ENCODE measurements at places on chromosomes 5 and 9. TPM values are rescaled to one million over a fixed set of nuclear protein-coding genes. Genes with fewer than 3 reads are reported as not detected.
A peak's percentile ranks its signal among the peaks of the same experiment; 100 is the strongest.

DNA sequence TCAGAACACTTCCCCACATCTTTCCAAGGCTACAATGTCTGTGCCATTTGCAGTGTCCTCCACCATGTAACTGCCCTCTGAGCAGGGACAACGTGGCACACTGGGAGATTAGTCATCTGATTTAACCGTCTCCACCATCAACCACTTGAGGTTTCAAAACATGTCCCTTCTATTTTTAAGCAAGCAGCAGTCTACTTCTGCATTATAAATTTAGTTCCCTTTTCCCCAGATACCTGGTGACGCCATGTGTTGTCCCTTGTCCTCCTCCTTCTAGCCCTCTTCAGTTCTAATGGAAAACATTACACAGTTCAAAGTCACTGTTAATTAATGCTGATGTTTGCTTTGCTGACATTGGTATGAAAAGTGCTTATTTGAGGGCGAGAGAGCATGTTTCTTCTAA is 52.8 kb downstream of the ATP10B start:
- no peaks in the 10 kb centered on the region for H3K4me1 ChIP-seq
- H3K4me3 ChIP-seq: no peak overlapping the region
- DNase-seq: no peak
- no peaks in the 10 kb centered on the region for H3K27me3 ChIP-seq
- H3K36me3 ChIP-seq: no peaks in the 10 kb centered on the region
- no peak overlapping the region for H3K27ac ChIP-seq

Gene NRG2
- not detected for total RNA-seq

- no peak overlapping the region for H3K27ac ChIP-seq
- H3K4me3 ChIP-seq: no peak overlapping the region
- H3K4me1 ChIP-seq: no peaks in the 10 kb centered on the region
- peaks cover 1% of the 10 kb centered on the region for H3K27me3 ChIP-seq
- H3K36me3 ChIP-seq: peaks cover under 1% of the 10 kb centered on the region
- no peak for DNase-seq
These were observed 34.1 kb downstream of the RAD1 start for GRCh38 chr5:34881246-34881645.

- H3K4me1 ChIP-seq: peaks cover 30% of the 10 kb centered on the region
- H3K27me3 ChIP-seq: no peaks in the 10 kb centered on the region
- peak overlapping the region; percentile 89 for H3K27ac ChIP-seq
- H3K4me3 ChIP-seq: peak overlapping the region; percentile 95
These were observed 519 bp downstream of the EXOC3 start for GRCh38 chr5:443239-444151.

DNA sequence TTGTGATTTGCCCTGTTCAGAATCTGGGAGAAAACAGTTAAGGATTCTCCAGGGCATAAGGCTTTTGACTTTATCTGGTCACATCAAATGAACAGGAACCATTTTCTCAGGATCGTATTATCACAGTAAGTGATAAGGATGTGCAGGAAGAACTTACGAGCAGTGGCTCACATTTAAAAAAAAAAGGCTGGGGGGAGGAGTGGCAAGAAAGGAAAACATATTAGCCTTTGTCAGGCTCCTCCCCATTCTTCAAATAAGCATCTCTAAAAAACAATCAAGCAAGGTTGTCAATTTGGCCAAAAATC is 234.3 kb upstream of the TMEM161B start:
- DNase-seq: no peak
- peaks cover 12% of the 10 kb centered on the region for H3K4me1 ChIP-seq
- H3K27ac ChIP-seq: peak overlapping the region; percentile 58

GRCh38 chr5:177530638-177531037 is 13.9 kb upstream of the DDX41 start:
- H3K4me3 ChIP-seq: no peak overlapping the region
- H3K27ac ChIP-seq: no peak overlapping the region
- no peak for DNase-seq
- H3K36me3 ChIP-seq: peaks cover 13% of the 10 kb centered on the region

DNA sequence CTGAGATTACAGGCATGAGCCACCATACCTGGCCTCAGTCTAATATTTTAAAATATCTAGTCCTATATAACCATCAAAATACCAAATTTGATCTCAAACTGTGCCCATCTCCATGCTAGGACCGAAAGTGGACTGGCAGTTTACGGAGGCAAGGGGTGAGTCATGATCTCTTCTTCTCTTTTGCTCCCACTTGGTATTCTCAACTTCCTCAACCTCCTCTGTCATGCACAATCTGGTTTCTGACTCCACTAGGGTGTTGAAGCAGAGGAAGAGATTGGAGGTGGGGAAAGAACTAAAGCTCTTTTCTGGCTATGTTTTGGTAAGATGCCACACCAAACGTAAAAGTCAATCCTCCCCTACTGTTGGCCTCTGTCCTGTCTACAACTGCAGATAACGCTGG is 55.9 kb upstream of the CEMIP2 start:
- no peak overlapping the region for H3K4me3 ChIP-seq
- peaks cover 4% of the 10 kb centered on the region for H3K4me1 ChIP-seq
- no peak for DNase-seq
- H3K27me3 ChIP-seq: no peaks in the 10 kb centered on the region
- H3K27ac ChIP-seq: no peak overlapping the region

GRCh38 chr9:89807682-89808075 is 202.9 kb downstream of the GADD45G start:
- no peaks in the 10 kb centered on the region for H3K36me3 ChIP-seq
- H3K4me1 ChIP-seq: peaks cover 14% of the 10 kb centered on the region
- DNase-seq: no peak
- H3K27ac ChIP-seq: no peak overlapping the region

- H3K4me1 ChIP-seq: peaks cover 4% of the 10 kb centered on the region
- DNase-seq: no peak
- no peak overlapping the region for H3K27ac ChIP-seq
- no peak overlapping the region for H3K4me3 ChIP-seq
- H3K27me3 ChIP-seq: peaks cover 3% of the 10 kb centered on the region
These were observed 166.8 kb downstream of the NNT start for GRCh38 chr5:43769571-43770355.

Gene CD72
- 9.4 TPM for total RNA-seq

DNA sequence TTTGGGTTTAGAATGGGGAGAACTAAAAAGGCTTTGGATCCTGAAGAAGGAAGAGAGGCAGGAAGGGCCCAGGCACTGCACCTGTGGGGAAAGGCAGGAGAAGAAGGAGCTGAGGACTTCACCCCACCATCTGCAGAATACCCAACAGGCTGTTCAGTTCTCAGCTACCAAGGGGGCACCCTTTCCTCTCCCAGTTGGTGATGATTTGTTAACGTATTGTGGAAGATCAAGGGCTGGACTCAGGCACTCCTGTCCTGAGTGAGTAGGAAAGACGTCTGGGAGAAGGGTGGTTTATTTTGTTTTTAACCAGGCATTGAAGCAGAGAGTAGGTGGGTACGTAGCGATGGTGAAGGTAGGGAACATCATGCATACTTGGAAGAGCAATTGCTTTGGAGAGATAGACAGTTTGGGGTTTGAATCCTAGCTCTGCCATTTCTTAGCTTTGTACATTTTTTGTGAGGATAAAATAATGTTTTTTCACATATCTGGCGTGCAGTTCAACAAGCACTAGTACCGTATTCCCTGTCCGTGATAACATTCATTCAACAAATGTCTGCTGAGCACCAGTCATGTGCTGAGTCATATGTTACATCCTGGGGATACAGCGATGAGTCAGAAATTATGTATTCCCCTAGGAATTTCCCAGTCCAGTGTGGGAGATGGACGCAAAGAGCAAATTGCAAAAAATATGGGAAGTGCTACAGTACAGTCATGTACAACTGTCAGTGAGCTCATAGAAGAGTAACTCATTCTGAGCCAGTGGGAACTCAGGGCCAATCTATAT is 2.1 kb downstream of the MSANTD3 start:
- DNase-seq: no peak
- H3K27ac ChIP-seq: no peak overlapping the region
- peaks cover 40% of the 10 kb centered on the region for H3K4me1 ChIP-seq
- H3K36me3 ChIP-seq: peaks cover 3% of the 10 kb centered on the region

- H3K36me3 ChIP-seq: no peaks in the 10 kb centered on the region
- no peaks in the 10 kb centered on the region for H3K4me1 ChIP-seq
- peaks cover 1% of the 10 kb centered on the region for H3K27me3 ChIP-seq
- H3K27ac ChIP-seq: no peak overlapping the region
- DNase-seq: no peak
These were observed 24.7 kb upstream of the CNOT6 start for GRCh38 chr5:180469586-180469865.

- no peak overlapping the region for H3K4me3 ChIP-seq
- peaks cover 16% of the 10 kb centered on the region for H3K27me3 ChIP-seq
- no peaks in the 10 kb centered on the region for H3K36me3 ChIP-seq
- peaks cover 1% of the 10 kb centered on the region for H3K4me1 ChIP-seq
- H3K27ac ChIP-seq: no peak overlapping the region
These were observed 105.6 kb downstream of the NR6A1 start for GRCh38 chr9:124665391-124666058.

Gene BICD2
- 17.2 TPM for total RNA-seq

DNA sequence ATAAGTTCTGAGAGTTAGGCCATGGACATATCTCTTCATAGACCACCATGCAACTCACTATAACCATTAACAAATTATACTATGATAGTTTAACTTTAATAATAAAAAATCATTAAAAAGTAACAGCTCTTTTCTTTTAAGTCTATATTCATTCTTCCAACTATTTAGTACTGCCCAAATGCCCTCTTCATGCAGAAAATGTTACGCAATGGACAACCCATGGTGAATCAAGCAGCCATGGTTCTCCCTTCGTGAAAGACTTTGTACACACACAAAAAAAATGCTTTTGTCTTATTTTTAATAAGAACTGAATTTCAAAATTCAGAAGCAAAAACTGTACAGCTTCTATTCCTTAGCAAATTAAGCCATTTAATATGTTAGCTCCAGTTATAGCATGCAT is 401.1 kb downstream of the EFNA5 start:
- no peak for DNase-seq
- no peaks in the 10 kb centered on the region for H3K4me1 ChIP-seq
- no peaks in the 10 kb centered on the region for H3K36me3 ChIP-seq
- H3K27ac ChIP-seq: no peak overlapping the region
- no peak overlapping the region for H3K4me3 ChIP-seq
- no peaks in the 10 kb centered on the region for H3K27me3 ChIP-seq

- no peak for DNase-seq
- peaks cover 4% of the 10 kb centered on the region for H3K27me3 ChIP-seq
- H3K36me3 ChIP-seq: no peaks in the 10 kb centered on the region
- no peak overlapping the region for H3K27ac ChIP-seq
- peaks cover 5% of the 10 kb centered on the region for H3K4me1 ChIP-seq
These were observed 22.0 kb downstream of the C9orf57 start for GRCh38 chr9:72038408-72038807.

GRCh38 chr9:104280711-104281110 is 186.6 kb downstream of the SMC2 start:
- no peaks in the 10 kb centered on the region for H3K27me3 ChIP-seq
- H3K4me3 ChIP-seq: no peak overlapping the region
- DNase-seq: no peak

GRCh38 chr9:110186254-110186653 is 21.7 kb downstream of the C9orf152 start:
- no peak overlapping the region for H3K27ac ChIP-seq
- no peak overlapping the region for H3K4me3 ChIP-seq
- H3K27me3 ChIP-seq: no peaks in the 10 kb centered on the region
- H3K4me1 ChIP-seq: no peaks in the 10 kb centered on the region
- no peak for DNase-seq
- no peaks in the 10 kb centered on the region for H3K36me3 ChIP-seq

GRCh38 chr5:125286271-125286670 is 539.8 kb upstream of the ZNF608 start:
- no peaks in the 10 kb centered on the region for H3K27me3 ChIP-seq
- no peak overlapping the region for H3K4me3 ChIP-seq
- no peaks in the 10 kb centered on the region for H3K36me3 ChIP-seq
- H3K4me1 ChIP-seq: no peaks in the 10 kb centered on the region

DNA sequence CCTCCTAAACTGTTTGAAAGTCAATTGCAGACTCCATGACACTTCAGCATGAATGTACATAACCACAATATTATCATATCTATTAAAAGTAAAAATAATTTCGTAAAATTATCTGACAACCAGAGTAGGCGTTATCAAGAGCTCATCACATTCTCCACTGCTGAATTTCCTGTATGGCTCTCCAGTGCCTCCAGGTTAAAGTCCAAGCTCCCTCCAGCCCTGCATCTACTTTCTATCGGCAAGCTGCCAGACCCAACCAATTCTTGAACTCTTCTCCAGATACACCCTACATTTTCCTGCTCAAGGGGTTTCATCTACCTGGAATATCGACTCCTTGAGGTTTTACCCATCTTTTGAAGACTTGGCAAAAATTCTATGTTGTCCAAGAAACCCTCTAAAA is 74.5 kb upstream of the TBC1D2 start:
- no peak overlapping the region for H3K4me3 ChIP-seq
- peaks cover 4% of the 10 kb centered on the region for H3K27me3 ChIP-seq
- no peaks in the 10 kb centered on the region for H3K4me1 ChIP-seq
- no peak for DNase-seq
- H3K27ac ChIP-seq: no peak overlapping the region
- H3K36me3 ChIP-seq: no peaks in the 10 kb centered on the region

Gene TAF11L5
- not detected for total RNA-seq

Gene PCDHGA3
- not detected for total RNA-seq

Gene LEAP2
- total RNA-seq: 3.2 TPM

GRCh38 chr9:129849901-129850300 is 14.6 kb downstream of the USP20 start:
- peaks cover 29% of the 10 kb centered on the region for H3K36me3 ChIP-seq
- no peaks in the 10 kb centered on the region for H3K27me3 ChIP-seq
- no peak overlapping the region for H3K4me3 ChIP-seq
- no peak overlapping the region for H3K27ac ChIP-seq

- no peak overlapping the region for H3K27ac ChIP-seq
- H3K4me1 ChIP-seq: peaks cover 3% of the 10 kb centered on the region
- H3K4me3 ChIP-seq: no peak overlapping the region
These were observed 299.0 kb upstream of the MSX2 start for GRCh38 chr5:174425271-174425963.

- H3K4me1 ChIP-seq: no peaks in the 10 kb centered on the region
- peak; percentile 16 for DNase-seq
- peaks cover 8% of the 10 kb centered on the region for H3K27me3 ChIP-seq
- H3K4me3 ChIP-seq: no peak overlapping the region
These were observed 23.7 kb upstream of the FAM120A start for GRCh38 chr9:93427655-93428379.

DNA sequence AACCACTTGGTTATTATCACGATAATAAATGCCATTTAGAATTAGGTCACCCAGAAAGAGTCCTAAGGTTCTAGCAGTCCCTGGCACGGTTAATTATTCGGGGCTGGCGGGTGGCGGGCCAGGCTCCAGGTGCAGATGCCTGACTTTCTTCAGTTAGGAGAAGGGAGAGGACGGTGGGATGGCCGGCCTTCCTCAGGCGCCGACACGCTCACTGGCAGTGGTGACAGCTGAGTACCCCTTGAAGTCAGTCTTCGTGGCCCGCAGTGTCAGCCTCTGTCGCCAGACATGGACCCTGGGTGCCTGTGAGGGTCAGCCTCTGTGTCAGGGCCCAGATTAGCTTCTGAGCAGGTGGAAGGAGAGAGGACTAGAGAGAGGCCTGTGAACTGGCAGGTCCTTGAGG is 21.1 kb upstream of the EXOC3 start:
- DNase-seq: no peak
- H3K27me3 ChIP-seq: peaks cover 10% of the 10 kb centered on the region
- no peaks in the 10 kb centered on the region for H3K36me3 ChIP-seq
- H3K27ac ChIP-seq: no peak overlapping the region
- H3K4me1 ChIP-seq: no peaks in the 10 kb centered on the region

Gene F2RL1
- 2.9 TPM for total RNA-seq

GRCh38 chr9:15244001-15244441 is 63.0 kb downstream of the TTC39B start:
- no peak overlapping the region for H3K4me3 ChIP-seq
- H3K4me1 ChIP-seq: peaks cover 38% of the 10 kb centered on the region
- H3K27me3 ChIP-seq: no peaks in the 10 kb centered on the region
- H3K27ac ChIP-seq: no peak overlapping the region

Gene FOXE1
- not detected for total RNA-seq

Gene IRX4
- total RNA-seq: not detected
